ENCODE measurements at places on chromosomes 16 and 17.

DNA sequence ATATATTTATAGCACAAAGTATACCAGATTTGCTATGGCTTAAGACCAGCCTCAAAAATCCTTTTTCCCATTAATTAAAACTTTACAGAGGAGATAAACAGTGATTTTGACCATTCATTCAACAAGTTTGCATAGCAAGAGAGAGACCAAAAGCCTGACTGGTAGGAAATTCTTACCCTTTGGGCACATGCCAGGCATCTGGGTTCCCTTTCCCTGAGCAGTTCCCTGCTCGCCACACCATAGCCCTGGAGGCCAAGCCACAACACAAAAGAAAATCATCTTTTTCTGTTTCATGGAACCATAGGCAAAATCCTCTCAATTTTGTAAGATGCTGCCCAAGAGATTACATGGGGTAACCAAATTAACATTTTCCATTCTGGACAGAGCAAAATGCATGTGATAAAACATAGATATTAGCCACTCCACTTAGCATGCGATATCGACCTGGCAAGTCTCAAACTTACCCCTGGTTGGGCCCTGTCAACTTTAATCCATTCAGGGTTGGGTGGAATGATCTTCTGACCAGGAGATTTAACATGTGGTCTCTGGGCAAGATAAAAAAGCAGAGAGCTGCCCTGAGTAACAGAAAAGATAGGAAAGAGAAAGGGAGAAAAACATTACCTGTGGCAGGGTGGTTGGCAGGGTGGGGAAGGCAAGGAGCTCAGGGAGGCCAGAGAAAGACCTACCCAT lies 57.6 kb upstream of the B4GALNT2 start:
- no peak for DNase-seq

DNA sequence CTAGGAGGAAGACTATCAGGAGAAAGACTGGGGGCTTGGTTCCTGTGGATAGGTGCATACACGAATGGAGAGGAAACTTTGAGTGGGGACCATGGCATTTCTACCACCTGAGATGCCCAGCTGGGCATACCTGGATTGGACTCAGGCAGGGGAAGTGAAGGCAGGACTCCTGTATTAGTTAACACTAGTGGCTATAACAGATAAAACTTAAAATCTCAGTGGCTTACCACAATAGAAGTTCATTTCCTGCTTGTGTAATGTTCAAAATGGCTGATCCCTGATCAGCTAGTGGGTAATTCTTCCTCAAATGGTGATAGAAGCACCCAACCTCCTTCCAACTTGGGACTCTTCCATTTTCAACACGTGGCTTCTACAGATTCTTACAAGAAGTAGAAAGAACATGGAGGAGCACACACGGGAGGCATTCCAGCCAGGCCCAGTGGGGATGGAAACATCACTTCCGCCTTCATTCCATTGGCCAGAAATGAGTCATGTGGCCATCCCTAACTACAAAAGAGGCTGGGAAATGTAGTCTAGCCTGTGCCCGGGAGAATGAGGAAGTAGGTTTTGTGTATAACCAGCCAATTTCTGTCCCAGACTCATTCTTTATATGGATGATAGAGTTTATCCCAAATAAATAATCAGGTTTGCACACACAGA lies 112.1 kb downstream of the UTP18 start:
- peak; percentile 30 for DNase-seq

- no peak for DNase-seq
Observed at GRCh38 chr16:73172973-73173709, 125.2 kb upstream of the ZFHX3 start.

DNA sequence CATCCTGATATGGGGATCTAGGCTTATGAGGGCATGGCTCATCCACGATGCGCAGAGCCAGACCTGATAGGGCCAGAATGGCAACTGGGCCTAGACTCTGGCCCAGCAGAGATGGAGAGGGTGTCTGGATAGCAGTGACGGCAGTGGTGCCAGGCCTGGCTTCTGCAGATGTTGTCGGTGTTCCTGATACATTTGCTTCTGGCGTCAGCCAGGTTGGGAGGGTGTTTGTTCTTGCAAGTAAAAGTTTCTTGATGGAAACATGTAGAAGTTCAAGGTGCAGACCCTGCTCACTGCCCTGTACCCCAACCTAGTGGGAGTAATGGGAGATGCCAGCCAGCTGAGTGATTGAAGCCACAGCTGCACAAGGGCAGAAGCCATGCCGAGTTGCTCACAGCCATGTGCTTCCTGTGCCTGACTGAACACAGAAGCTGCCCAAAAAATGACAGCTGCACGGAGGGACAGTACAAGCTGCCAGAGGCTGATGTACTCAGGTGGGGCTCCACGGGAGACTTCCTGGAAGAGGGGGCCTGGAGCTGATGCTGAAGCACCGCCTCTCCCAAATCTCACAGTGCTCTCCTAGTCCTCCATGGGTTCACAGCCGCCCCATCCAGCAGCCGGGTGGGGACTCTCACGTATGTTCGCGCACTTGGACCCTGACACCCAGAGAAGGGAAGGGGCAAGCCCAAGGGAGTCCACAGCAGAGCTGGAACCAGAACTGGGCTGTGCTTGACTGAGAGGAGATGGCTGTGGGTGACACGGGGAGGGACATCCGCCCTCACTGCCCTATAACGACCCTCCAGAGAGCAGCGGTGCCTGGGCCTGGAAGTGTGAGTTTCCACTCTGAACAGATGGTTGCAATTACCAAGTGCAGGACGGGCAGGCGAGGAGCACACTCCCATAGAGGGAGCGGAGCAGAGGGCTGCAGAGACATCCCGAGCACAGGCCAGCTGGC lies 78.7 kb downstream of the N4BP1 start:
- no peak for DNase-seq

GRCh38 chr16:4450931-4451519 lies 23.4 kb downstream of the NMRAL1 start:
- DNase-seq, result no peak

DNA sequence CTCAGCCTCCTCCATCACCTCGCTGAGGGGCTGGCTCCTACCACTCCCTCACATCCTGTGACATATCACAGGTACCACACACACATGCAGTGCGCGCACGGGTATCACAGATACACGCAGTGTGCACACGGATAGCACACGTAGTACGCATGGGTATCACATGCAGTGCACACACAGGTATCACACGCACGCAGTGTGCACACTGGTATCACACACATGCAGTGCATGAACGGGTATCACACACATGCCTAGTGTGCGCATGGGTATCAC lies 30.1 kb downstream of the ACSF3 start:
- no peak for DNase-seq

DNA sequence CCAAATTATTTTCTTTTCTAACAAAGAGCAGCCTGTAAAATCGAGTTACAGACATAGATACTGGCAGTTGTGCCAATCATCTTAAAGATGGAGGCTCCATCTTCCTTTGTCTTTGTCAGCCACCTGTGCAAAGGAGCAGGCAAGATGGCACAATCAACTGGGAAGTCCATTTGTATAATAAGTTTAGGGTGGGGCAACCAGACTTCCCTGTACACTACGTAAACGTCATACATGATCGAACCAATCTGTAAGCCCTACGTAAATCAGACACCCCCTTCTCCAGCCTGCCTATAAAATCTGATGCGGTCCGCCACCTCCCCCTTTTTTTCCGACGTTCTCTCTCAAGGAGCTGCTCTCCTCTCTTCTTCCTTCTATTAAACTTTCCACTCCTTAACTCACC lies 31.4 kb upstream of the MEAK7 start:
- no peak for DNase-seq

DNA sequence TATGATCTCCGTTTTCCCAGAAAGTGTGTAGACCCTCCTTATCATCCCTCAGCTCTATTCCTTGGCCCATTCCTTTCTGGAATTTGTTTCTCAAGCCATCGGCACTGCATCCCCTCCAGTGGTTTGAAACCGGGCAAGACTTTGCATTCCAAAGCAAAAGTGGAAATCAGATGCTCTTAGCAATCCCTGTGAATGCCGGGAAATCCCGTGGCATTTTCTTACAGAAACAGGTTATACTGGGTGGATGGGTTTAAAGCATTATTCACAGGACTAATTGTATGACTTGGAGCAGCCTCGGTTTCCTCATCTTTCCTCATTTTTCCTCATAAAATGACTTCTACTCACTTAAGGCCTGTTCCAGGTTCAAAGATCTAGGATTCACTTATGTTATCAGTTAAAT lies 52.0 kb downstream of the MAP2K6 start:
- no peak for DNase-seq

- no peak for DNase-seq
Observed at GRCh38 chr17:44967907-44968224, 237 bp downstream of the C1QL1 start.

GRCh38 chr17:48497103-48497502 lies 33.7 kb downstream of the HOXB1 start:
- DNase-seq, result no peak

DNA sequence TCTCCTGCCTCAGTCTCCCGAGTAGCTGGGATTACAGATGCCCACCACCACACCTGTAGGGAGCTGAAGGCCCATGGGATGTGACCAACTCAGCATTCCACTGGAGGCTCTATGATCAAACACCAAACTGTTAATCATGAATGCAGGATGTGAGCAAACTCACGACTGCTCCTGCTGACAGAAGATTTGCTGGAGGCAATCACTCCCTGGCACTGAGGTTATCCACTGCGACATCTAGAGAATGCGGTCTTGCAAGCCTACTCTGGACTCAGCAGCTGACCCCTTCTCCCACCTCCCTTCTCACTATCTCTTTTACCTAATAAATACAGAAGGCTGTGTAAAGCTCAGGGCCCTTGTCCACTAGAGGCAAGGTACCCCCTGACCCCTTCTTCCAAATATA lies 4.9 kb downstream of the TEX14 start:
- no peak for DNase-seq

- DNase-seq, result no peak
Observed at GRCh38 chr16:89712274-89712781, 8.4 kb downstream of the VPS9D1 start.

- no peak for DNase-seq
Observed at GRCh38 chr16:303760-304505, 21.0 kb downstream of the PDIA2 start.

DNA sequence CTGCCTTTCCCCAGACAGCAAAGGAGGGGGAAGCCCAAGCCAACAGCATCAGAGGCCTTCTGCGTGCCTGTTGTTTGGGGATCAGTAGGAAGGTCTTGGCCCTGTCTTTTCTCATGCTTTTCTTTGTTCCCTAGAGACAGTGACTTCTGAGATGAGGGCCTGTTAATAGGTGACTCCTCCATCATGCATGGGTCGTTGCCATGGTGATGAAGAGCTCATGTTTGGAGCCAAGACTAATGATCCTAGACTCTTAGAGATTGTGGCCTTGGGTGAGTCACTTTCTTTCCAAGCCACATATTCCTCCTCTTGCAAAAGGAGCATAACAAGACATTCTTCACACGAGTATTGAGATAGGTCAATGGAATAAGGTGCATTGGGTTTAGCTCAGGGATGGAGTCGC lies 201.1 kb upstream of the ASIC2 start:
- DNase-seq, result no peak

GRCh38 chr17:72234985-72235384 lies 114.2 kb downstream of the SOX9 start:
- no peak for DNase-seq

DNA sequence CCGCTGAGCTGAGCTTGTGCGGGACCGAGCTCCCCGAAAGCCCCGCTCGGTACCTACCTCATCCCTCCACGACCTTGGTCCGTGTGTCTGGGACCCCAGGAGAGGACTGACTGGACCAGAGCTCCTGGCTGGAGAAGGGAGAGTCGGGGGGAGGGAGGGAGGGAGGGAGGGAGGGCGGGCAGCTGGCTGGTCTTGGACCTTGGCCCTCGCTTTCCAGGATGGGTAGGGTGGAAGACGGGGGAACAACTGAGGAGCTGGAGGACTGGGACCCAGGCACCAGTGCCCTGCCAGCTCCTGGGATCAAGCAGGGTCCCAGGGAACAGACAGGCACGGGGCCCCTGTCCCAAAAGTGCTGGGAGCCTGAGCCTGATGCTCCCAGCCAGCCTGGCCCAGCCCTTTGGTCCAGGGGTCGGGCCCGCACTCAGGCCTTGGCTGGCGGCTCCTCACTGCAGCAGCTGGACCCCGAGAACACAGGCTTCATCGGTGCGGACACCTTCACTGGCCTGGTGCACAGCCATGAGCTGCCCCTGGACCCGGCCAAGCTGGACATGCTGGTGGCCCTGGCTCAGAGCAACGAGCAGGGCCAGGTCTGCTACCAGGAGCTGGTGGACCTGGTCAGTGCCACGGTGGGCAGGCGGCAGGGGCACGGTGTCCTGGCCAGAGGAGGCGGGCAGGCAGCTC lies 553 bp downstream of the RHBDL1 start:
- no peak for DNase-seq

DNA sequence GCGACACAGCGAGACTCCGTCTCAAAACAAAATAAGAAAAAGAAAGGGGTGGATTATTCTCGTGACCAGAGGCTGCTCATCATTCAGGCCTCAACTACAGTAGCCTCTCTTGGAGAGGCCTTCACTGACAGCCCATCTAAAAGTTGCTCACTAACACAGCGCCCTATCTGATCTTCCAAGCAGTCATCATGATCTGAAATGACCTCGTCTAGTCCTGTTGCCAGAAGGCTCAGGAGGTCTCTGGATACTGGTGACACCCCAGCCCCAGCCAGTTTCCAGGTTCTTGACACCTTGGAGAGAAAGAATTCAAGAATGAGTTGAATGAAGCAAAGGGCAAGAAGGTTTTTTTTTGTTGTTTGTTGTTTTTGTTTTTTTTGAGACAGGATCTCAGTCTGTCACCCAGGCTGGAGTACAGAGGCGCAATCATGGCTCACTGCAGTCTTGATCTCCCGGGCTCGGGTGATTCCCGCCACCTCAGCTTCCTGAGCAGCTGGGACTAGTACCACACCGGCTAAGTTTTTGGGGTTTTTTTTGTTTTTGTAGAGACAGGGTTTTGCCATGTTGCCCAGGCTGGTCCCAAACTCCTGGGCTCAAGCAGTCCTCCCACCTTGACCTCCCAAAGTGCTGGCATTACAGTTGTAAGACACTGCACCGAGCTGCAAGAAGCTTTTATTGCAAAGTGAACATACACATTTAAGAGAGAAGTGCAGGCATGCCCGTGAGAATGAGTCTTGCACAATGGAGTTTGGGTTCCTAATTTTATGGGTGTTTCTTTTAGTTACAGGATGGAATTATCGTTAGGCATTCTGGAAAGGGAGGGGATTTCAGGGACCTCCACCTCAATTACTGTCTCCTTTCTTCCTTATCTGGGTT lies 2.7 kb upstream of the ZC3H7A start:
- peak; percentile 35 for DNase-seq

GRCh38 chr17:10048629-10049350 lies 143.7 kb upstream of the RCVRN start:
- DNase-seq, result no peak

GRCh38 chr17:1206026-1206777 lies 26.4 kb upstream of the ABR start:
- DNase-seq, result no peak

GRCh38 chr17:31511195-31511578 lies 119.7 kb downstream of the RAB11FIP4 start:
- DNase-seq, result no peak

DNA sequence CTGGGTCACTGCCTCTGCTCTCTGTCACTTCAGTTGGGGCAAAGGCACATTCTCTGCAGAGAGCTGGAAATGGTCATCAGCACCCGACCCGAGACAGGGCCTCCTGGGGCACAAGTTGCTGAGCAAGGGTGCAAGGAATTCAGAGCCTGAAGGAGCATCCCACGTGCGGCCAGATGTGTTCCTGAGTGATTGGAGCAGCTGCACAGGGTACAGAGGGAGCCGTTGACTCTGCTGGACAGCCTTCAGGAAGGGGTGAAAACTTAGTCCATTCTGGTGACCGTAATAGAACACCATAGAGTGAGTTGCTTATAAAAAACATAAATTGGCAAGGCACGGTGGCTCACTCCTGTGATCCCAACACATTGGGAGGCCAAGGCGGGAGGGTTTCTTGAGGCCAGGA lies 106.8 kb downstream of the CCDC182 start:
- no peak for DNase-seq

- DNase-seq, result peak; percentile 49
Observed at GRCh38 chr16:4261557-4262172, 11.2 kb downstream of the TFAP4 start.

Measured in activated CD4-positive, alpha-beta T cell treated with anti-CD3 and anti-CD28 coated beads, Interleukin-2, amount 50 U/mL, for 48 hours (primary cell).